ENCODE measurements at places on chromosomes 2 and 18. TPM values are rescaled to one million over a fixed set of nuclear protein-coding genes. Genes with fewer than 3 reads are reported as not detected.
A peak's percentile ranks its signal among the peaks of the same experiment; 100 is the strongest.

COL6A3 gene
- 198 TPM for total RNA-seq

DNA sequence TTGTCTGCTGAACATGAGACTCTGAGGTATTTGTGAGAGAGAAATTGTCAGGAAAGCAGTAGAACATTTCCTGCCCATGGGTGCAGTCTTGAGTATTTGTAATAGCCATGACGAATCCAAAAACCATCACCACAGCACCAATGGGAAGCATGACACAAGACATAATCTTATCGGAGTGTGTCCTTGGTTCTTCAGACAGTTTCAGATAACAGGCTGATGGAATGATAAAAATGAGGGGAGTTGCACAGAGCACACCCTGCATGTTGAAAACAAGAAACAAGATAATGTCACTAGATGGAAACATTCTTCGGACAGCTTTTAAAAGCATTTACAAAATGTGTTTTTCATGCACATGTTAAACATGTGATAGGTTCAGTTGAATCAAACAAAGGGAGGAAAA lies 56.9 kb downstream of the SLC38A11 start:
- DNase-seq, result no peak

GRCh38 chr18:79682894-79683625 lies 3.5 kb downstream of the CTDP1 start:
- DNase-seq, result no peak

GRCh38 chr2:101515477-101515876 lies 40.6 kb upstream of the RFX8 start:
- DNase-seq, result peak; percentile 68
